Psoas muscle (tissue), 8 donors: ENCODE measurements at places on chromosomes 3 and 15.

- DNase-seq, result no peak
Observed at GRCh38 chr3:61008153-61008997, 242.9 kb downstream of the FHIT start.

- DNase-seq, result no peak
Observed at GRCh38 chr3:149234671-149235245, 13.1 kb upstream of the CP start.

DNA sequence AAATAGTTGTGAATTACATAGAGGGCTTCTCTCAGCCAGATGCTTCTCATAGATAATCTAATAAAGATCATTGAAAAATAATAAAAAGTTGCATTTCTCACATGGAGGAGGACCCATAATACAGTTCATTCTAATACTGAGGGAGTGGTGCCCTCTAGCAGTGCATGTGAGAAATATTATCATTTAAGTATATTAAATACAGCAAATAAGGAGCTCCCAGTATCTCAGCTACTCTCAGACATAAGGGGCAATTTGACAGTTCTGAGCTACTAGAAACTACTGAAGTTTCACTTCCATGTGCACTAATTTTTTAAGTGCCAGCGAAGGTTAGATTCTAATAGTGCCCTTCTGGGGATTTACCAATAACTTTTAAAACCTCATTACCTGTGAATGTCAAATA, 188.3 kb downstream of the IL5RA start:
- no peak for DNase-seq

- DNase-seq, result no peak
Observed at GRCh38 chr3:39779511-39780230, 29.7 kb upstream of the MYRIP start.

- no peak for DNase-seq
Observed at GRCh38 chr3:30686176-30686575, 79.8 kb downstream of the TGFBR2 start.

DNA sequence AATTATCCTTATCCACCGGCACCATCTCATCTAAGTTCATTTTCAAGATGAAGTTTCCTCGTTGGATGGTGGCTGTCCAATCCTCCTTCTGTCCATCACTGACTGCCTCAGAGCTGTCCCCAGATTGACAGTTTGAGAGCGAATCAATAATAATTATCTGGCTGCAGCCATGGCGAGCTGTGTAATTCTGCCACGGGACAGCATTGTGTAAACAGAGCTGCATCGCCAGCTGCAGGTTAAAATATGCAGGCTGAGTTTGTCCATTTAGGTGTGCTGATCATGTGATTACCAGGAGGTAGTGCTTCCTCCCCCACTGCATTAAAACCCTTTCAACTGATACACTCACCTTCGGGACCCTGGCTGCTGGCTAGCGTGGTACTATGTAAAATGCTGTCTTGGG, 461.9 kb upstream of the ONECUT1 start:
- no peak for DNase-seq
